ELF-1 (cell line): ENCODE measurements at places on chromosomes 7 and 10.
A peak's percentile ranks its signal among the peaks of the same experiment; 100 is the strongest.

GRCh38 chr10:71629131-71629530, 90.4 kb downstream of the C10orf105 start:
- DNase-seq: peak; percentile 60

GRCh38 chr7:150586068-150586784, 19.0 kb downstream of the GIMAP4 start:
- DNase-seq: no peak

DNA sequence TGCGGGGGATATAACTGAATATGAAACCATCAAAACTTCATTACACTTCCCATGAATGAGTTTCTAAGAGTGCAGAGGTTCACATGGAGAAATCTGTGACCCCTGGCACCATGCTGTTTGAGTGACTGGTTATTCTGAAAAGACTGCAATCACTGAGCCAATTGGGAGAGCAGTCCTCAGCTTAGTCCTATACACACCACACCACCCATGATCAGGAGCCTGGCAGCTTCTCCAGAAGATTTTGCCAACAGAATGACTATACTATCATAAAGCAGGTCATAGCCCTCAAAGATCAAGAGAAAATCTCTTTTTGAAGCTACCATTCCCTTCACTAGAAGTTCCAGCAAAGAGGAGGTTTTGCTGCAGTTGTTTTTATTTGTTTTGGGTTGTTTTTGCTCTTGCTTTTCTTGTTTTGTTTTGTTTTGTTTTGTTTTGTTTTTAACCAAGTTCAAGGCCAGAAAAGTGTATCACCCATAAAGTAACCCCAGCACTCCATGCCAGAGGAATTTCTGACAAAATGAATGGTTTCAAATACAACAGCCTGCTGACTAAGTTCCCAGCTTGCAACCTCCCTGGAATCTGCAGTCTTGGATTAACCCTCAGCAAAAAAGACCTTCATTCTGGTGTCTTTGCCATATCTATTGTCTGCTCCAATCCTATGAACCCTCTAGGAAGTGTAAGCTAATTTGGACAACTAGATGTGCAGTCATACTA, 19.7 kb upstream of the HGF start:
- DNase-seq: no peak

- DNase-seq: no peak
Observed at GRCh38 chr7:111126987-111127386, 36.1 kb downstream of the LRRN3 start.

DNA sequence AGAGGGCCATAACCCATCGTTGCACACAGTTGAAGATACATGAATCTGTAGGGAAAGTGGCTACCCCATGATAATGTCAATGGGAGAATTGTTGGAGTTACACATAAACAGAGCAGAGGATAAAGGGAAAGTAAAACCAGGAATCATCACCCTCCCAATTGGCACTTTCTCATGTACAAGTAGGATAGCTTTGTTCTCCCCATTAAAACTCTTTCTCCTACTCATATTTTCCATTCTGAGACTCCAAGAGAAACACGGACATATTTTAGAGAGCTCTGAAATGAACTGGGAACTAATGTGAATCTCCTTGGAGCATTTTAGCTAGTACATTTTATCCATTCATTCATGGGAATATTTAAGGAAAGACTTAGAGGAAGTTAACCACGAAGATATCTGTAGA, 17.2 kb upstream of the LRRC17 start:
- DNase-seq: no peak

GRCh38 chr10:67609996-67610793, 85.8 kb downstream of the CTNNA3 start:
- no peak for DNase-seq

DNA sequence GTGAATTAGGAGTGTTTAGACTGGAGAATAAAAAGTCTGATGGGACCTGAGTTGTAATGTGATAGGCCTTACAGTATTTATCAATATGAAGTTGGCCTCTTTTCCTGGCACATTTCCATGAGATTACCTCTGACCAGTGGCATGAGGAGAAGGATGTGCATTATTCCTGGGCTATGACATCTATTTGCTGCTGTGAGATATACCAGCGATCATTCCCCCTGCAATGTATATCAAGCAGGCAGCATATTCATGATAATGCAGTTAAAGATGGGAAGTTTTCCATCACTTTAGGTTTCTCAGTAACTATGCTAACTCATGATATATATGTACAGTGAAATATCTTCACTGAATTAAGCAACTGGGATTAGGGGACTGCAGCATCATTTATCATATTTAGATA, 142.8 kb upstream of the MBL2 start:
- DNase-seq: no peak

GRCh38 chr7:139695588-139695987, 82.2 kb downstream of the HIPK2 start:
- DNase-seq: no peak
